ENCODE measurements at places on chromosomes 4 and X. TPM values are rescaled to one million over a fixed set of nuclear protein-coding genes. Genes with fewer than 3 reads are reported as not detected.

CLNK gene
- total RNA-seq, result not detected

MAGED4 gene
- total RNA-seq, result 1.1 TPM

PABPC5 gene
- total RNA-seq, result 0.72 TPM

ANXA3 gene
- total RNA-seq, result 39.6 TPM

AMOT gene
- 7.5 TPM for total RNA-seq

OPRPN gene
- not detected for total RNA-seq

SLC6A14 gene
- total RNA-seq, result not detected

BTC gene
- total RNA-seq, result 0.12 TPM

PPBP gene
- 0.74 TPM for total RNA-seq

SUPT20HL1 gene
- not detected for total RNA-seq

COX18 gene
- total RNA-seq, result 18.8 TPM

SPATA18 gene
- total RNA-seq, result 1.9 TPM
